DMS153 (cell line): ENCODE measurements at places on chromosomes 7 and 10.

DNA sequence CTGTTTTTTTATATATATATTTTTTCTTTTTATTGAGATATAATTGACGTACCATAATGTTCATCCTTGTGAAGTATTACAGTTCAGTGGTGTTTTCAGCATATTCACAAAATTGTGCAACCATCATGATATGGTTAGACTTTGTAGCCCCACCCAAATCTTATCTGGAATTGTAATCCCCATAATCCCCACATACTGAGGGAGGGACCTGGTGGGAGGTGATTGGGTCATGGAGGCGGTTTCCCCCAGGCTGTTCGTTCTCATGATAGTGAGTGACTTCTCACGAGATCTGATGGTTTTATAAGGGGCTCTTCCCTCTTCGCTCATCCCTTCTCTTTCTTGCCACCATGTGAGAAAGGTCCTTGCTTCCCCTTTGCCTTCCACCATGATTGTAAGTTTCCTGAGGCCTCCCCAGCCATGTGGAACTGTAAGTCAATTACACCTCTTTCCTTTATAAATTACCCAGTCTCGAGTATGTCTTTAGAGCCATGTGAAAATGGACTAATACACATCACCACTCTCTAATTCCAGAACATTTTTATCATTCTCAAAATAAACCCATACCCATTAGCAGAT, 73.9 kb upstream of the SMNDC1 start:
- DNase-seq = no peak

GRCh38 chr10:35940141-35941041, 298.3 kb upstream of the FZD8 start:
- DNase-seq = peak; percentile 29

DNA sequence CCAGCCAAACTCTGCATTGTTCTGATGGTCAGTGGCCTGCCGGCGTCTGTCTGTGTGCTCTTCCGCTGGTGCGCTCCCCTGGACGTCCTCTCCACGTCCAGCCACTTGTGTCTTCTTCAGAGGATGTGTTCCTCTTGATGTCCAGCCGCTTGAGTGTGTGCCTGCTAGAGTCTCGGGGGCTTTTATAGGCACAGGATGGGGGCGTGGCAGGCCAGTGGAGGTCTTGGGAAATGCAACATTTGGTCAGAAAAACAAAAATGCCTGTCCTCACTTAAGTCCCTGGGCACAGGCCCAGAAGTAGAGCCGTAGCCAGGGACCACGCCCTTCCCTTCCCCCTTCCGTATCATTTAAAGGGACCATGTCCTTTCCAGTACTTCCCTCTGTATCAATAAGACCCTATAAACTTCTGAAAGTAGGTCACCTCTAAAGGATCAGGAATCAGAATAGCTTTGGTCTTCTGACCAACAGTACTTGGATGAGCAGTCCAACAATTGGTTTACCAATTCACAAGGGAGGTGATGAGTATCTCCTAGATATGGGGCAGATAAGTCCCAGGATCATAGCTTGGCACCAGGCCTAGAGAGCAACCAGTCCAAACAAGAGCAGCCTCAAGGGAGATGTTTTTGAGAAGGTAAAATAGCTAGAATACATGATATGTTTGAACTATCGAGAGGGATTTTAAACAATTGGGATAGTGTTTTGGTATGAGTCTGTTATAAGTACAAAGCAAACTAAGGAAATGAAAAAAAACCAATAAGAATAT, 32.2 kb upstream of the PNLIPRP3 start:
- no peak for DNase-seq

DNA sequence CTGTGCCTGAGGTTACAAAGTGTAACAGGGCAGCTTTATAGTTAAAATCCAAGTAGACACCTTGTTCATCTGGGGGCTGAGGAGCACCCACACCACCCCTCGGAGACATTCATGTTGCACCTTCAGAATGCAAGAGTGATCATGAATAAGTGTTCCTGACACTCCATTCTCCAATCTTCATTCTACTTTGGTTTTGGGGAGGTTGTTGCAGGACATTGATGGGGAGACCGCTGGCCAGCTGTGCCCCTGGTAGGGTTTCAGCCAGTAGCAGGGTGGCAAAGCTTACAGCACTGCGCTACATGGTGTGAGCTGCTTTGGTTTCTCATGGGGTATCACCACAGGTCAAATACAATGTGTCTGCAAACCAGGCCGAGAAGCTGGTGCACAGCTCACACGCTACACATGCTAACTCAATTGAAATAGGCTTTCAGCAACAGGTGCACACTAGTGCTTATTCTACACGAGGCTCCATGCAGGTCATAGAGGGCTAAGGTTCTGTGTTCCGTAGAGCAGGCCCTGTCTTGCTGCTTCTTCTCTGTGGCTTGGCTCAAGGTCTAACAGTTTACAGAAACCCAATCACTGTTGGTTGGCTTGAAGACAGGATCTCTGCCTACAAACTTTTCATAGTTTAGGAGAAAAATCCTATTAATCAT, 317.4 kb upstream of the ZNF32 start:
- no peak for DNase-seq

- DNase-seq = no peak
These were observed 8.3 kb upstream of the RHOBTB1 start for GRCh38 chr10:60952067-60952845.

DNA sequence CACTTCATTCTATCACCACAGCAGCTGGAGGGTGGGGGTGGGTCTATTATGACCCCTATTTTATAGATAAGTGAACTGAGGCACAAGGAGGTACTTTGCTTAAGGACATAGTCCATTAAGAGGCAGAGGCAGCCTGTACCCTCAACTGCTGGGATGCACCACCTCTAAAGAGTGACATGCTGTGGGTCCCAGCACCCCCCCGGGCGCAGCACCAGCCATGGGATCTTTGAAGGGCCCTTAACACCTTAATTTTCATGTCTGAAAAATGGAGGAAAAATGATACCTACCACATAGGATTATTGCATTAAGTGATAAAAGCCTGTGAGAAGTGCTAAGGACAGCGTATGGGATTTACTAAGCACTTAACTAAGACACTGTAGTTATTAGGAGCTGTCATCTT, 15.4 kb downstream of the ADCYAP1R1 start:
- no peak for DNase-seq

- DNase-seq = no peak
These were observed 176.1 kb downstream of the SGMS1 start for GRCh38 chr10:50447691-50448090.

DNA sequence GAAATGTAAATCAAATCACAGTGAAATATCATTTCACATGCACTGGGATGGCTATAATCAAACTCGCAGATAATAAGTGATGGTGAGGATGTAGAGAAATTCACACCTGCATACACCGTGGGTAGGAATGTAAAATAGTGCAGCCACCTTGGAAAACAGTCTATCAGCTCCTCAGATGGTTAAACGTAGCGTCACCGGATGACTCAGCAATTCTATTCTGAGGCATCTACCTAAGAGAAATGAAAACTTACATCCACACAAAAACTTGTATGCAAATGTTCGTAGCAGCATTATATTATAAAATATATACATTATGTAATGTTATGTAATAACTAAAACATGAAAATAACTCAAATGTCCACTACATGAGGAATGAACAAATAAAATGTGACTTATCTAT, 38.9 kb downstream of the SH3PXD2A start:
- no peak for DNase-seq

DNA sequence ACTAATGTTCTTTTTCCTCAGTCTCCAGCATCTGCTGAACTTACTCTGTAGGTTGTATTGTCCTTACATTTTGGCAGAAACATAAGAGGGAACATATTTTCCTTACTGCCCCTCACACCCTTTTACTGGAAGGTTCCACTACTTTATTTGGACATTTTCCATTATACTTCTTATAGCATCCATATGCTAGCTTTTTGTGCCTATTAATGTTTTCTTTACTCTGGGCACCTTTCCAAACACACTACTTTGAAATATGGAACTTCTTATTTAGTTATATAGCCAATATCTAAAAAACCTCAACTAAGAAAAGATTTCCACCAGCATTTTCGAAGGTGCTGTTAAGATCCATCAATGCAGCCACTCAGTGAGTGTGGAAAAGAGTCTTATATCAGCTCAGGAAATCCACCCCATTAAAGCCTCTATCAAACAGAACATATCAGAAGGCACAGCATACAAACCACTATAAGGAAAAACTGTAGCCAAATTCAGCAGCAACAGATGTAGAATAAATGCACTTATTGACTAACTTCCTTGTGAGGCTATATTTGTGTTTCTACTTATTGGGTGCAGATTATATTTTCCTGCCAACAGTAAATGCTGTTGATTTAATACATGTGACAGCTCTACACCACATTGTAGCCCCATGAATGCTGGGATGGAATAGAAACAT, 272.5 kb upstream of the SEMA3E start:
- no peak for DNase-seq

DNA sequence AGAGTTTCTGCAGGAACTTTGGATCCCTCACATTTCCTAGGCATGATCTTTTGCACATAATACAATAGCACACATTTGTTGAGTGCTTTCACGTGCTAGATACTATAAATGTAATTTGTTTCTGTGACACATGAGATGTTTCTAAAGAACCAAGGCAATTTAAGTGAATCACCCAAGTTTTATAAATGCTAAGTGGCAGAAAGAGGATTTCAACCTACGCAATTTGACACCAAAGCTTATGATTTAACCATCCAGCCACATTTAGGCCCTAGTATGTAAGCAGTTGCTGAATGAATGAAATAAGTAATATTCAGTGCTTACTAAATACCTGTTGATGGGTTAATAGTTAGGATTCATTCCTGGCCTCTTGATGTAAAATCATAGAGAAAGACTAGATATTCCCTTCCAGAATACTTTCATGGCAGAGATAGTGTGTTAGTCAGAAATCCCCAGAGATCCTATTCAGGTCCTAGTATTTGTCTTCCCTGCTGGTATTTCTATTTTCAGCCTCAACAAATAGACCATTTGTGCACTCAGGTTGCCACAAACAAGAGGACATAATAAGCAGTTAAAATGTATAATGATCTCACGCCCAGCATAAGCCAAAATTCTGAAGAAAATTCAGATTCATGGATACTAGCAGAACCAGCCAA, 572.6 kb downstream of the IPMK start:
- peak; percentile 54 for DNase-seq

DNA sequence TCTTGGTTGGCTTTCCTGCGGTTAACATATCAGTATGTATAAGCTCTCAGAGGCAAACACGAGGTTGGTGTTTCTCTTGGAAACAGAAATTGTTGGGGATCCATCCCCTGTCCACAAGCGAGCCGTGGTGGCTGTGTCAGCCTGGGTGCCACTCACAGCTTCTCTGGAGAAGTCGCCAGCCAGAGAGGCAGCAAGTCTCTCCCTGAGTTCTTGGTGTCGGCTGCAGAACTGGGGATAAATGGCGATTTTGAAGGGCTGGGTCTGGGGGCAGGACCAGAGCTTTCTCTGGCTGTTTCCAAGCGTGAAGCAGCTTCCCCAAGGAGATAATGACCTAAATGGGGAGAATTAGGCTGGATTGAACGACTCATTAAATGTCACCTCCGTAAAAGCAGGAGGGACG, 335.3 kb downstream of the GLRX3 start:
- no peak for DNase-seq

GRCh38 chr10:60041489-60042133, 135.3 kb upstream of the CCDC6 start:
- DNase-seq = no peak

DNA sequence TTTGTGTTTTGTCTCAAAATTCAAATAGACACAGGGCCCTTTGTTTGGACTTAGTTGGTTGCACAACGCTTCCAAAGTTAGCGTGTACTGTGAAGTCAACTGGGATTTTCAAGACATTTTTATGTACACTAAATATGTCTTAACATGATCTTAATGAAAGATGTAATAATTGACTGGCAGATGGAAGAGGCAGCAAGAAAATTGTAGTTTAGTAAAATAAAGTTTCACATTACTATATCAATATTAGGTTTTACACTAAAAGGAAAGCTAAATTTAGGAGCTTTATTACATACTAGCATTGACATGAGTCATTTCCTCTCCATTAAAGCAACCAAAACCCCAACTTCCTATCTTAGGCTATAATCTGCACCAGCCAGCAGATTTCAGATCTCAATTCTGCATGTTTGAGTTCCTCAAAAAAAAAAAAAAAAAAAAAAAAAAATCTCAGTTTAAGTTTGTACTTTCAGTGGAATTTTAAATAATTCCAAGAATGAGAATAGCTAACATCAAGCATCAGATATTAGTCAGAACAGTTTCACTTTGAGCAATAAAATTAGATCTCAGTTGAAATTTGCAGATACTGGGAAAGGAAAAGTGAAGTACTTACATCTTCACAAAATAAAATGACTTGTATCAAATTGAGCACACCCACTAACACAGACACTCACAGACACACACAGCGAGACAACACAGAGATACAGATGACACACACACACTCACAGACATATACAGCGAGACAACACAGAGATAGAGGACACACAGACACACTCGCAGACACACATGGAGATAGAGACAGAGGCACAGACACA, 346.6 kb upstream of the KLF6 start:
- DNase-seq = no peak

- DNase-seq = peak; percentile 83
These were observed 81.0 kb upstream of the CACUL1 start for GRCh38 chr10:118835682-118836326.

DNA sequence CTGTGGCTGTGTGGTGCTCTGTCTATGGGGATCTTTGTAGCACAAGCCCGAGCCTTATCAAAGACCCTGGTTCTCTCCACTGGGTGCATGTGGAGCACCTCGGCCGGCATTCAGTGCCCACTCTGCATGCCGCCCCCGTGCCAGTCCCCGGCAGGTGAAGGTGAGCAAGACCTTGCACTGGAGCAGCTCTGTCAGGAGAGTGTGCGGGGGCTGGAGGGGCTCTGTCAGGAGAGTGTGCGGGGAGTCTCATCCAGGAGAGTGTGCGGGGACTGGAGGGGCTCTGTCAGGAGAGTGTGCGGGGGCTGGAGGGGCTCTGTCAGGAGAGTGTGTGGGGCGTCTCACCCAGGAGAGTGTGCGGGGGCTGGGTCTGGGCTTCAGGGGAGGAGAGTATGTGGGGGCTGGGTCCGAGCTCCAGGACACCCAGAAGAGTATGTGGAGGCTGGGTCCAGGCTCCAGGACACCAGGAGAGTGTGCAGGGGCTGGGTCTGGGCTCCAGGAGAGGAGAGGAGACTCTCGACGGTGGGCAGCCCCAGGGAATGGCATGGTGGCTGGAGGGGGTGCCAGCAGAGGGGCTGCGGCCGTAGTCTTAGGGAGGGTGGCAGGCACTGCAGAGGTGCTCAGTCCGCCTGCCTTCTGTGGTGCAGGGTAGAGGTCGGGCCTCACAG, 40.8 kb downstream of the INPP5A start:
- DNase-seq = no peak

DNA sequence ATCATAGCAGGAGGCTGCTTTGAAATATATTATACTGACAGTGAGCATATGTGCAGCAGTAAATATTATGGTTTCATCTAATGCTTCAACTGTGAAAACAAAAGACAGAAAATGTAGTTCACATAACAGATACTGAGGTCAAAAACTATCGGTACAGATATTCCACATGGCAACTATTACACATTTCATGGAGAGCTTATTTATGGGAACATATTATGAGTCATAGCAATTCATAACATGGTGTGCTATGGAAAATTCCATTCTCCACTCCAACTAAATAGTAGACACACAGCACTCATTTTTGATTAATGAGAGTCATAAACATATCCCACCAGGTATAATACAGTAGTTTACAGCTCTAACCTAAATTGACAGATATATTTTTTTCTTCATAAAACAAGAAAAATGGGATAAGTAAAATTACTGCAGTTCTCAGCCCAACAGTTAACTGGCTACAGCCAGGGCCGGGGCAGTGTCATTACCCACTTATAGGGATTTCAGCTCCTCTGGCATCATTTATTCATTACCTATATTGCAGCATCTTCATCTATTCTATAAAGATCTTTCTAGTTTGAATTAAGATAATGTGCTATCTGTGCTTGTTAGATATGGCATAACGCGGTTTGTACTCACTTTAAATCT, 475.6 kb upstream of the KLF6 start:
- DNase-seq = no peak

- DNase-seq = no peak
These were observed 53.0 kb upstream of the CABCOCO1 start for GRCh38 chr10:61609701-61610100.
